GM12878 (cell line): ENCODE measurements at places on chromosomes 6 and 20. TPM values are rescaled to one million over a fixed set of nuclear protein-coding genes. Genes with fewer than 3 reads are reported as not detected.

The SLC17A9 gene
- total RNA-seq = 60.2 and 74.1 TPM in 2 replicates

DNA sequence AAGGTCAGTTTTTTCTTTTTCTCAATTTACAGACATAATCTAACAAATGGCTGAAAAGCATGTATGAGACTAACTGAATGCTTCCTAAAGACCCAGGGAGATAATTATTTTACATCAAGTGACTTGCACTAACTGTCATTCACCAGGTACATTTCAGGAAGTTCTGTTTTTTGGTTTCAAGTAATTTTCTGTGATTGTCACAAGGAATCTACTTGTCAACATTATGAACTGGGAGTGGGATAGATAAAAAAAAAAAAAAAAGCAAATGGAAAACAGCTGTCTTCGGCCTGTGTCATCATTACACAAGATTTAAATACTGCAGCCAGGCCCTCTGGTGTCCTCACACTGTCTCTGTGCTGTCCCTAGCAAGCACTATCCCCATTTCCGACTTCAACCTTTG is 379.0 kb upstream of the HTR1E start:
- no peak for DNase-seq

The CSTF1 gene
- total RNA-seq = 39.7 and 41.8 TPM in 2 replicates

The TRDN gene
- total RNA-seq = not detected in 2 replicates

The MYLK2 gene
- 0.58 and 0.67 TPM in 2 replicates for total RNA-seq

The B3GALT4 gene
- total RNA-seq = 6.2 and 6.5 TPM in 2 replicates

The ZNF165 gene
- total RNA-seq = 2.5 and 2.6 TPM in 2 replicates

The CYP24A1 gene
- 0.69 TPM in 1 of 2 replicates, not detected in the other for total RNA-seq

The POPDC3 gene
- total RNA-seq = not detected in 2 replicates

The CLPSL1 gene
- total RNA-seq = not detected in 2 replicates

The TFAP2A gene
- 0.21 and 0.46 TPM in 2 replicates for total RNA-seq

DNA sequence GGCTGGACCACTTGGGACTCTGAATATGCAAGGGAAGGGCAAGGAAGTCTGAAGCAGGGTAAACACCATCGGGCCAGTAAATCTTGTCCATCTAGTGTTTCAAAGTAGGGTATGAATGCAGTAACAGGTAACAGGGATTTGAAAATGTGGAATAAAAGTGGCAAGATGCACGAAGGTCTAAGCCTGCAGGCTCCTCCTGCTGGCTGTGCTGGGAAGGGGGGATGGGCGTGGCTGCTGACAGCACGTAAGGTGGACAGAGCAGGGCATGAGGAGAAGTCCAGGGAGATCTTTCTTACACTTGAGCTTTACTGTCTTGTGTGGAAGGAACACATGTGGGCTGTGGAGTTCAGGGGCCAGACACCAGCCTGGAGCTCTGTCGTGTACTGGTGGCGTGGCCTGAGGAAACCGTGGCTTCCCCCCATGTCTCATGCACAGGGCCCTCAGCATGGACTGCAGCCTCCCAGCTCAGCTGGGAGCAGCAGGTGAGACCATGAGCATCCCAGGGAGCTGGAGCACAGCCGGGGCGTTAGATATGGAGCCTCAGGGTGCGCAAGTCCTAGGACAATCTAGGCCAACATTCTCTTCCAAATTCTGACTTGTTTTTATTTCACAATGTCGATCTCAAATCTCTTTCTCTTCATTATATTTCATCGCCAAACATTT is 84.5 kb downstream of the SLC22A23 start:
- DNase-seq = no peak

DNA sequence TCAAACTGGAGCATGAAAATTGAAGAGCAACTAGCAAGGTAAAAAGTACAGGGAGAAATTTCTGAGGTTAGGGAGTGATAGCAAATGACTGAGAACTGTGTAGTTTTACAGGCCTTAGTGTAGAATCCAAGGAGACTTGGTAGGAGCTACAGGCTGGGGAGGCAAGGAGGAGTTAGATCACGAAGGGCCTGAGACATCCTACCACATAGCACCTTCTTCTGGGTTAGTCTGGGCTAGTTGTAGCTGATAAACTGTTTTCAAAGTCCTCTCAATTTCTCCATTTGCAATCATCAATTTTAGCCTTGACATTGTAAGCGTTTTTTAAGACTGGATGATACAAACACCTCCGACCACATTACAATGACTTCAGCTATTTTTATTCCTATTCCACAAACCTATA is 209.7 kb downstream of the TMEM200A start:
- no peak for DNase-seq

The CPXM1 gene
- total RNA-seq = 0.90 and 1.1 TPM in 2 replicates

- DNase-seq = no peak
Measured at GRCh38 chr6:143141442-143141841, 80.8 kb downstream of the AIG1 start.

The HNF4A gene
- 0.16 and 0.21 TPM in 2 replicates for total RNA-seq

The PPP1R3G gene
- 0.08 and 0.10 TPM in 2 replicates for total RNA-seq

DNA sequence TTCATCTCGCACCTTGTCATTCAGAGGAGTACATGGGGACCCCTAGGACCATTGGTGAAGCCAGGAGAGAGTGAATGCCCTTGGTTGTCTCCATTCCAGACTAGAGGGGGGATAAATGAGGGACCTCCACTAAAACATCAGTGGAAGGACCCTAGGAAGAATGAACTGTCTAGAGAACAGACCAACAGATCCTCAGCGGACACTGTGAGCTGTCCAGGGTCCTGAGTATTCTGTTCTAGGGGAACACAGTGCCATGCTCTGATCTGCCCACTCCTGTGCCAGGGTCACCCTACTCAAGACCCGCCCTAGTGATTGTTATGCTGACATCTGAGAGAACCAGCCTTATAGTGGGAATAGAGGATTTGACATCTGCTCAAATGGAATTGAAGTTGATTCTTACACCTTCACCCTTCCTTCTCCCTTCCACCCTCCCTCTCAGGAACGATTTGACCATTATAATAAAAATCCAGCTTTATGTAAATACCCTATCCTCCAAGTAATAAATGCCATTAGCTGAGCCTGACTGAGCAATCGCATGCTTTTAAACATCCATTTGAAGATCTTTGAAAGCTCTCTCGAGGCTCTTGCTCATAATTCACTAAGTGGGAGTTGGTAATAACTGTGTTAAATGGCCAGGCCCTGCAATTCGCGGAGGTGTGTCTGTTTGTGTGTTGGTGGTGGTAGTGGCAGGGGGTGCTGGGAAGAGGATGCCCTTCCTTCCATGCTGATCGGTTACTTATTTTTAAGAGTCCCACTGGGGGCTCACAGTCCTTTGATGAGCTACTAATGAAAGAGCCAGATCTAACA is 43.6 kb upstream of the SLC32A1 start:
- no peak for DNase-seq

- DNase-seq = no peak
Measured at GRCh38 chr6:110878751-110879522, 4.4 kb downstream of the AMD1 start.

The TFAP2C gene
- not detected in 2 replicates for total RNA-seq

GRCh38 chr6:18165751-18166150 is 10.5 kb downstream of the KDM1B start:
- DNase-seq = no peak

- no peak for DNase-seq
Measured at GRCh38 chr6:165662749-165663376, at the start of gene PDE10A. TSS of gene PDE10A (minus strand) at chr6:165663241. CDS start at chr6:165662811, 430 bp downstream.

The ERVFRD-1 gene
- total RNA-seq = not detected in 2 replicates

DNA sequence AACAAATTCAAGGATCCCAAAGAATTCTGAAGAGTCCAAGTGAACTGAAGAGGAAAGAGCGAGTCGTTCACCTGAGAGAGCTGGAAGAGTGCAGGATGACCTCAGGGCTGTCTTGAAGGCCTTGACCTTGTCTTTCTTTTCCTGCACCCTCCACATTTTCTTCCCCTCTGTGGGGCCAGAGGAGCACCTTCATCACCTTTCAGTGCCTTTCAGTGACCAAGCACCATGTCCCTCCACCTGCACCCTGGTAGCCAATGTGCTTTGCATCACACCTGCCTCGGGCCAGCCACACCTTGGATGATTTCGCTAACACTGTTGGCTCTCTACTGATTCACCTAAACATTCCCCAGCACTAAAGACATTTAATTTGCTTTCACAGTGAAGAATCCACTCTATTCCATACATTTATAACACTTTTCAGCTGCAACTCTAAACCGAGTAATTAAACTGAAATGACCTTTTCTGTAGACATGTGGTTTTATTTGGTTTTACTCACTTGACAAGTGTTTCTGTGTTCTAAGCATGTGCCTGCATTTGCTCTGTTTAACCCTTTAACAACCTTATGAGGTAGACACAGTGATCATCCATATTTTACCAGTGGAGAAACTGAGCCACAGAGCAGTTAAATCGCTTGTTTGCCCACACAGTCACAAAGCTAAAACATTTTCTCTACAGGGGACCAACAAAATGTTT is 121.3 kb upstream of the CST7 start:
- DNase-seq = no peak

DNA sequence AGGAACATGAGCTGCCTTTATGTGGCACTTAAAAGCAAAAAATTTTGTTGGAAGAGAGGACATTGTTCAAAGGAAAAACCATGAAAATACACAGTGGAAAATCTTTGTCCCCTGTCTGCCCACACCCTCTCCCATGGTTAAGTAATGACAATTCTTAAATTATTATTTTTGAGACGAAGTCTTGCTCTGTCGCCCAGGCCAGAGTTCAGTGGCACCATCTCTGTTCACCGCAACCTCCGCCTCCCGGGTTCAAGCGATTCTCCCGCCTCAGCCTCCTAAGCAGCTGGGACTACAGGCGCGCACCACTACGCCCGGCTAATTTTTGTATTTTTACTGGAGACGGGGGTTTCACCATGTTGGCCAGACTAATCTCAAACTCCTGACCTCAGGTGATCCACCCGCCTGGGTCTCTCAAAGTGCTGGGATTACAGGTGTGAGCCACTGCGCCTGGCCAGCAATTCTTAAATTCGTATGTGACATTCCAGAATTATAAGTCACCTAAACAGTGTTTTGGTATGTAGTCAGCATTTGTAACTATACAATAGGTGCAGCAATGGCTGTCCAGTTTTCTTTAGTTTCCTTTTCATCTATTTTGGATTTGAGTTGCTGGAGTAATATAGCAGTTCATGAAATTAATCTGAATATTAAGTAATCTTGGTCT is 636 bp upstream of the SSR1 start:
- no peak for DNase-seq

DNA sequence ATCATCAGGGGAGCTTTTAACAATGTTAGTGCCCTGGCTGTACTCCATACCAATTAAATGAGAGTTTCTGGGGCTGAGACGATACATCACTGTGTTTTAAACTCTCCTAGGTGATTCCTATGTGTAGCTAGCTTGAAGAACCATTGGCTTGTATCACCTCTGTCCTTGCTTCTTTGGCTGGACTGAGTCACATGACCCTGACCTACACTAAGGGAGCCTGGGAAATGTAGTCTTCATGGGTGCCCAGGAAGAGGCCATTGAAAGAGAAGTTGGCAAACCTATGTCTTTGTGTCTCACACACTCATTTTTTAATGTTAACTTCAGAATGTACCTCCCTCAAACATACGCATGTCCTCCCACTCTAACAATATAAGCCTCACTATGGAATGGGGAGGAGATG is 506.6 kb downstream of the DHX35 start:
- no peak for DNase-seq

The BTN1A1 gene
- total RNA-seq = 1.1 and 1.5 TPM in 2 replicates

- DNase-seq = peak; percentile 72
Measured at GRCh38 chr6:10528158-10528981, 7.2 kb downstream of the GCNT2 start.

The NKAIN4 gene
- total RNA-seq = not detected in 2 replicates

The MCHR2 gene
- total RNA-seq = not detected in 2 replicates

GRCh38 chr6:107956586-107957307 is 1.3 kb downstream of the SEC63 start:
- no peak for DNase-seq

- no peak for DNase-seq
Measured at GRCh38 chr6:71979911-71980310, 93.6 kb downstream of the RIMS1 start.

The HSPA1L gene
- 1.5 and 1.6 TPM in 2 replicates for total RNA-seq

- DNase-seq = no peak
Measured at GRCh38 chr20:43545837-43546578, 12.8 kb upstream of the SGK2 start.

- no peak for DNase-seq
Measured at GRCh38 chr20:53331151-53331973, 262.3 kb downstream of the ZNF217 start.

The LINC00237 gene
- total RNA-seq = not detected in 2 replicates

DNA sequence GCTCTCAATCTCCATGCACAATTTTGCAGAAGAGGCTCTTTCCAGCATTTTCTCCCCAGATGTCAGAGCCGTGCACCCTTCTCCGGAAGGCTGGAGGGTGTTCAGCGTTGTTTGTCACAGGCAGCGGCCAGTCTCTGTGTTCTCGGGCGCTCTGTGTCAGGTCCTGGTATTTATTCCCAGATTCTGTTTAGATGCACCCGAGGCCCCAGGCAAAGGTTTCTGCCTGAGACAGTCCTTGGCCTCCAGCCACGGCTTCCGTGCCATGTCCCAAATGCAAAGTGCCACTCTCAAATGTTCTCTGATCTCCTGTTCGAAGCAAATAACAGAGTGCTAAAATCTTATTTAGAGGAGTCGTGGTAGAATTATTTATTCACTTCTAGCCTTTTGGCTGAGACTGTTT is 140.3 kb upstream of the AGPAT4 start:
- no peak for DNase-seq

DNA sequence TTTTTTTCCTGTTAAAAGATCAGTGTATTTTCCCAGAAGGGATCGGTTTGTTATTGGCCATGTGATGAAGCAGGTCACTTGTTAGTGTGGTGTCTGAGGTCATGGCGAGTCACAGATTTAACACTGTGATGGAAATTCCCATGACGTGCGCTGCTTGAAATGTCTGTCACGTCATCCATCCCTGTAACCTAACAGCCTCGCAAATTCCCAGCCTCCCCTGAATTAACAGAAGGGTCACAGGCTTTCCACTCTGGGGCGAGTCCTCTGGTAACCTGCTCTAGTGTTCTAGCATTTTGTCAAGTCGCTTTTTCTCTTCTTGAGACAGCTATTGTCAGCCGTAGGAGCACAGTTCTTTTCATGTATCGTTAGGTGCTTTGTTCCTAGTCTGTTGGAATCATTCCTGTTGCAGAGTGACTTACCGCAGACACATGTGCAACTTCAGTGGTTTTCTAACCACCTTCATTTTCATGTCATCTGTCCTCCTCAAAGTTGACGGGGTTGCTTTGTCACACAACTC is 137.2 kb downstream of the MAP3K4 start:
- no peak for DNase-seq

GRCh38 chr20:4591975-4592315 is 129.8 kb upstream of the PRND start:
- no peak for DNase-seq
